ENCODE measurements at places on chromosomes 16 and 17.

DNA sequence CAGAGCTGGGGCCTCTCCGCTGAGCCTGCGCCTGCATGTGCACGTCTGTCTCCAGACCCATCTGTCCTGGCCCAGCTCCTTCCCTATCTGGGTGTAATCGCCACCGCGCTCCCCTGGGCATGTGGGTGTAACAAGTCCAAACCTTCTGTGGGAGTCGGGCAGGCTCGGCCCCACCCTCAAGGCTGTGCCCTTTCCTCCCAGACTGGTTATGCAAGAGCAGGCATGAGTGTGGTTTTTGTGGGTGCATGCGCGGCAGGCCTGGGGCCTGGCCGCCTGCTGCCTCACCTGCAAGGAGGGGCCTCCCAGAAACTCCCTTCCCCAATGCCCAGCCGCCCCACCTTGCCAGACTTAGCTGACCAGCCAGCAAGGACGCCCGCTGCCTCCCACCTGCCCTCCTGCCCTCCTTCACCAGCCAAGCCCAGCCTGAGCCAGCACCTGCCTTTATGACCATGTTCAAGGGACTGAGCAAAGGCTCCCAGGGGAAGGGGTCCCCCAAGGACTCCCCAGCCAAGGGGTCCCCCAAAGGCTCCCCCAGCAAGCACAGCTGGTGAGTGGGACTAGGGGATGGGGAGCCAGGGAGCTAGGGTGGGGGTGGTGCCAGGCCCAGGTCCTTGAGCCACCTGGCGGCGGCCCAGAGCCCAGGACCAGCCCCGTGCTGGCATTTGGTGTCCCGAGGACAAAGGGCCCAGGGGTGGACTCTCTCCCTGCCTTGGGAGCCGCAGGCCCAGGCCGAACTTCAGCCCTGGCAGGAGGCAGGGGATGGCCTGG is at the start of gene EVPLL:
TSS of gene EVPLL (plus strand) at position 342 of the 768 bp plus-strand sequence. CDS start 3,160 bp downstream, outside the sequence.
- DNase-seq = no peak

DNA sequence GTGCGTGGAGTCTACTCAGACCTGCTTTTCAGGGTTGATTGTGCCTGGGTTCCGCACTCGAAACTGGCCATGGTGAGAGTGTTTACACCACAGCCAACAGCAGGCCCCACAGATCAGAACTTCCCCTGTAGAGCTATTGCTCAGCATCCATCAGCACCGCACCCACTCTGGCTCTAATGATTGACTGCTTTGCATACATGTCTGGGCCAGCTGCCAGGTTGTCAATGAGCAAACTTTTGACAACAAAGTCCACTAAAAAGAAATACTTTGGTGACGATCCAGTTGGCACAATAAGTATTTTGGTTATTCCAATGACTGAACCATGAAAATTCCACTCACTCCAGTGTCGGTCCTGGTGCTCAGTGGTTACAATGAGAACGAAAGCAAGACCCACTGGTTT is 190.7 kb downstream of the FOXL1 start:
- no peak for DNase-seq

GRCh38 chr16:12089492-12090150 is 113.1 kb downstream of the SNX29 start:
- DNase-seq = no peak

DNA sequence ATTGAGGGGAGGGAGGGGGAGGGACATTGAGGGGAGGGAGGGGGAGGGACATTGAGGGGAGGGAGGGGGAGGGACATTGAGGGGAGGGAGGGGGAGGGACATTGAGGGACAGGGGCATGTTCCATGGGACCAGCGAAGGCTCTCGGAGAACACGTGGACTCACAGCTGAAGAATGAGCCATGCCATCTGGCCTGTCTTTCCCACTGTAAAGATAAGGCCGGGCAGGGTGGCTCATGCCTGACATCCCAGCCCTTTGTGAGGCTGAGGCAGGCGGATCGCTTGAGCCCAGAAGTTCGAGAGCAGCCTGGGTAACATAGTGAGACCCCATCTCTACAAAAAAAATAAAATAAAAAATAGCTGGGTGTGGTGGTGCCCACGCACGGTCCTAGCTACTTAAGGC is 32.5 kb downstream of the RPH3AL start:
- DNase-seq = no peak

DNA sequence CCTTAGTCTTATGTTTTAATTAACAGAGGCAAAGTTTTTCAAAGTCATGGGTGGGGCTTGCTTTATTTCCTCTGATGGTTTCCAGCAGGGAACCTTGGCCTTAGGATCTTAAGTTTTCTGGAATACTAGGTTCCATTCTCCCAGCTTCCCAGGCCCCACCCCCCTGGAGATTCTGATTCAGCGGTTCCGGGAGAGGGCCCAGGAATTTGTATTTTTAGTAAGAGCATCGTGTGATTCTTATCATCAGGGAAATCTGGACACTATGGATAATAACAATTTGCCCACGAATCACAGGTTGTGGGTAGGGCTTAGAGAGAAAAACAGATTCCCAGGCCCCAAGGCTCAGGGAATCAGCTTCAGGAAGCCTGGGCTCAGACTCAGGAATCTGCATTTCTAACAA is 263.6 kb downstream of the NTN1 start:
- DNase-seq = no peak

DNA sequence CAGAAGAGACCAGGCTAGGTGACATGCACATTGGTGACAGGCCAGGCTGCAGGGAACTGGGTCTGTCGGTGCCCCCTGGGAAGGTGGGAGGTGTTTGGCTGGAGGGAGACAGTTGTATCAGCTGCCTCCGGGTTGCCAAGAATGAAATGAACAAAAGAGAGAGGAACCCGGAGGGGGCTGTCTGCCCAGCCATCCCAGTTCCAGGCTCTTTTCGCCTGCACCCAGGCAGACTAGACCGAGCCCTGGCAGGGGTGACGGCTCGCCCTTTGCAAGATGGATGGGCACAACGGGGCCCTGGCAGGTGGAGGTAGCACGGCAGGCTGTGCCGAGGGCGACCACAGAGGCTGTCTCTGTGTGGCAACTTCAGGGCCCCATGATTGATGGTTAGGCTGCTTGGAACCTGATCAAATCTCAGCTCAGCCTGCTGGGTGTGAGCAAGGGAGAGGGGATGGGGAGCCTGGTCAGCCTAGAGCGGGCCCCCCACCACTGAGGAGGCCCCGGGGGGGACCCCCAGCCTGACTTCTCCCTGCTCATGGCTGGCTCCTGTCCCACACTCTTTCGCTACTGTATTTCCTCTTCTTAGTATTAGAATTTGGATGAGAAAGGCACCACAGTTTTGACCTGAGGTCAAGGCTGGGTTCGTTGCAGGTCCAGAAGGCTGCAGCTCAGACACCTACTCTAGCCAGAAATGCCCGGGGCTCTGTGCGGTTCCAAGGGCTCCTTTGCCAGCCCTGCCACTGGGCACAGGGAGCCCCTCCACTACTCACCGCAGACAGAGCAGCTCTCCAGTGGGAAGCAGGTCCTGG is 118.9 kb upstream of the CHMP6 start:
- DNase-seq = no peak

DNA sequence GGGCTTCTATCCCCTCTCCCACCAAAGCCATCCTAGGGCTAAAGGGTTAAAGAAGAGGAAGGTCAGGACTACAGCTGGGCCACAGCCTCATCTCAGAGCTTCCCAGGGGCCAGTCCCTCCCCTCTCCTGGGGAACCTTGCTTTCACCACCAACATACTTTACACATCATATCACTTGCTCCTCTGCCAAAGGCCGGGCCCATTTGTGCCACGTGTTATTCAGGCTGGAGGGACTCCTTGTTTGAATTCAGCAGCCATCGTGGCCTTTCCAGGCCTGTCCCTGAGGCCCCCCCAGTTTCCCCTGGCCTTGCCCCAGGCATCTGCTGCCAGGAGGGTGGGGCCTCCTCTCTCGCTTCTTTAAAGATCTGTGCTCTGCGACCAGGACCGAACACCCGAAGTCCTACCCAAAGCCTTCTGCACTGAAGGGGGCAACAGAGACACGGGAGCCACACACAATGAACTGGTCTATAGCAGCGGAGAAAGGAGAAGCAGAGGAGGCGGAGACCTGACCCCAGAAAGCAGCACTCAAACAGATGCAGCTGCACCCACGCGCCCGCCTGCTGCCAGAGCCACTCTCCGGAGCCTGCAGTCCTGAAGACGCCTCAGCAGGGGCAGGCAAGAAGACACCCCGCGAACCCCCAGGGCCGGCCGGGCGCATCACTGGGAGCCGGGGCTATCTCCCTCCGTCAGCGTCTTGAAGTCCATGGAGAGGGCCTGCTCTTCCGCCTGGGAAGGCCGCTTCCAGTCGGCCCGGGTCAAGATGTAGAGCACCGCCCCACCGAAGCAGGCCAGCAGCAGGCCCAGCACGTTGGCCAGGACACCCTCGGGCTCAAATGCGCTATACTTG is 12.1 kb downstream of the CYB561 start:
- peak; percentile 33 for DNase-seq

DNA sequence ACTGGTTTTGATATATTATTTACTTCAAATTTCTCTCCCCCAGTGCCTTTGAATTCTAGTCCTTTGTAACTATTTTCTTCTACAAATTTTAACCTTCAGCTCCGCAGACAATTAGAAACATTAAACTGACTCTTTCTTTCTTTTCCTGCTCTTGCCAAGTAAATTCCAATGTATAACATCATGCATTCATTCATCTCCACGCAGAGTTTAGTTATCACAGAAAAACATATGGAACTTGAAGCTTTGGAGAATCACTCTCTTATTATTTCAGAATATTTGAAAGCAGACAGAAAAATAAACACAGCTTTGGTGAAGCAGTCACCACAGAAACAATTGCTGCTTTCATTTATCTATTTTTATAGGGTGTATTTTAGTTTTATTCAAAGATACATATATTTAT is 778.7 kb upstream of the CDH8 start:
- DNase-seq = no peak

GRCh38 chr16:66746682-66747081 is 4.7 kb downstream of the DYNC1LI2 start:
- no peak for DNase-seq

DNA sequence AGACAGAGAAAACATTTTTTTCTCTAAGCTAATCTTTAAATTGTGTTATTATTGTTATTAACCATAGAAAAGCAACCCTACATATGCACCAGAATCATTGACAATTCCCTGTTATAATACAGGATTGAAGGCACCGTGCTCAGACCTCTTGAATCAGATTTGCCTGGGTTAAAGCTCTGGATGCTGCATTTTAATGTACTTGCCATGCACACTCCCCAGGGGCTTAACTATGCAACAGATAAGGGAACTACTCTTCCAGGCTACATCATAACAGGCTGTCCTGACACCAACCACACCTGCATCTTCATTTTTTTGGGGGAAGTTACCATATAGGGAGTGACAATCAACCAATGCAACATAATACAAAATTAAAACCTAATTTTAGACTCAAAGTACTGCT is 1187.6 kb upstream of the CDH8 start:
- no peak for DNase-seq

DNA sequence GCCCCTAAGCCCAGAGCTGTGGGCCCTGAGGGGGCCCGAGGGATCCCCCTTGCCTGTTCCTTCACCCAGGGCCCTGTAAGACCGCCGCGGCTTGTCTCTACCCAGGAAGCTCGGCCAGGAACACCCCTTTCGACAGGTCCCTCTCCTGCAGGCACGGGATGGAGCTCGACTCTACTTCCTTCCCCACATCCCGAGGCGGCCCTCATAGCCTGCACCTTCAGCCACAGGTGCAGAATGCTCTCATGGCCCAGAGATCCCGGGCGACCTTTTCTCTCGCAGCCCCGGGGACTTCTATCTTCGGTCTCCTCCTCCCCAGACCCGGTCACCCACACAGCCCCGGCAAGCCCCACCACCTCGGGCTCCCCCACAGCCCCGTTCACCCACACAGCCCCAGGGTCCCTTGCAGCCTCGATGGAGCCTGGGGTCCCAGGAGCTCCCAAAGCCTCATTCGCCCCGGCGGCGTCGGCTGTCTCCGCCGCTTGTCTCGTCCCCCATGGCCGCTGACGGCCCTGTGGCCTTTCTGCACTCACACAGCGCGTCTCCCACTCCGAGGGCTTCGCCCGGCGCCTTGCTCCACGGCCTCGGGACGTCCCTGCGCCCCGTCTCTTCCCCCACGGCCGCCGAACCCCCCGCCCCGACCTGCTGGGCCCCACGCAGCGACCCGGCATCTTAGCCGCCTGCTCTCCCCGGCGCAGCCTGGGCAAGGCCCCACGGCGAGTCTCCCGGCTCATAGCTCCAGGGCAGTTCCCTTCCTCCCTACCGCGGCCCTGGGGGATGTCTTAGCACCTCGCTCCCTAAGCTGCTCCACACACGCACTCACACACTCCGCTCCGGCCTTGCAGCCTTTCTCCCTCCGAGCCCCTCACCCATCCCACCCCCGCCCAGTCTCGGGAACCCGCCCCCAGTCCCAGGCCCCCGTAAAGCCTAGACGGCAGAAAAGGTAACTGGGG is 650 bp downstream of the KIAA0753 start:
- DNase-seq = no peak

- DNase-seq = no peak
Measured at GRCh38 chr17:73513426-73513825, 130.8 kb downstream of the SDK2 start.

- DNase-seq = no peak
Measured at GRCh38 chr16:66495440-66495839, 54.5 kb downstream of the TK2 start.

DNA sequence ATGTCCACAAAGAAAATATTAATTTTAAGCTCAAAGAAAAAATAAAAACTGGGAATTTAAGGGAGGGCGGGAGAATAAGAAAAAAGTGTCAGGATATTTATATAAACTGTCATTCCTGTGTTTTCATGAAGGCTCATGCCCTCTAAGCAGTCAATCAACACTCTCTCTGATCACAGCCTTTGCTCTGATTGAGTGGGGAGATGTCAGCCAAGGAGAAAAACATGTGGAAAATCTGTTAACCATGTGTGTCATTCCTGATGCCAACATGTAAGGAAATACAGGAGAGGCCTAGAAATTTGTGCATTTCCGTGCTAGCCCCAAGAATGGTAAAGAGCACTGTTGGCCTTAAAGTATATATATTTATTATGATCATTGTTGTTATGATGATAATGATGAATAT is 137.9 kb upstream of the IRX5 start:
- DNase-seq = no peak

GRCh38 chr16:79931721-79932120 is 331.2 kb upstream of the MAF start:
- DNase-seq = no peak

DNA sequence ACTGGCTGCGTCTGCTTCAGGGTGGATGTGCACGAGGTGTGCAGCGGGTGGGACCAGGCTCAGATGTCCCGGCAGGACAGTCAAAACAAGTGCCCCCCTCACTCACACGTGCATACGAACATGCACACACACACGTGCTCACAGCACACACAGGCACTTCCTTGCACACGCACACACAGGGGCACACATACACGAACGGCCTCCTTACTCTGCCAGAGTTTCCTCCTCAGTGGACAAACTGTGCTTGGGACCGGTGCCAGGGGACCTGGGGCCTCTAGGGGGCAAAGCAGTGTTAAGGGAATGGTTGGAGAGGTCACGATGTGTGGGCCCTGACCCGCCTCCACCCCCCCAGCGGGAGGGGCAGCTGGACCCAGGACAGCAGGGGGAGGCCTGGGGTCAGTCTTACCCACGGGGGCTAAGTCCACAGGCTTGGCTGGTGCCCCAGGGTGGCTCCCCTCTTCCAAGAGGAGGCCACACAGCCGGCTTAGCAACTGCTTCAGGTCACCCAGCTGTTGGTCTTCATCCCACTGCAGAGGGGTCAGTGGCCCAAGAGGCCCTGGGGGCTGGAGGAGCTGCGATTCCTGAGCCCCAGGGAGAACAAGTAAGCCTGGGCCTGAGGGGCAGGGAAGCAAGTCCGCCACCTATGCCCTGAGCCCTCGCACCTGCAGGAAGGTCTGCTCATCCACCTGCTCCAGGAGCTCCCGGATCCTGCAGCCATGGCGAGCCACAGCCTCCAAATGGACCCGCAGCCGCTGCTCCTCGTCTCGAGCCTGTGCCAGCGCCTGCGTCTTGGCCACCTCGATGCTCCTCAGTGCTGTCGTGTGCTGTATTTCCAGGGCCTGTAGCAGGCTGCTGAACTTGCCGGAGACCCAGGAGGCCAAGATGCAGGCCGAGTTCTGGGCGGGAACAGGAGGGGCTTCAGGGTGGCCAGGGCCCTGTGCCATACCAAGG is 4.9 kb downstream of the TRIM65 start:
- DNase-seq = no peak
